Stimulated activated CD4-positive, alpha-beta T cell treated with anti-CD3 and anti-CD28 coated beads, Interleukin-1b, Interleukin-23, amount 100 ng/mL, for 1 hour (primary cell): ENCODE measurements at places on chromosomes 5 and 9.

DNA sequence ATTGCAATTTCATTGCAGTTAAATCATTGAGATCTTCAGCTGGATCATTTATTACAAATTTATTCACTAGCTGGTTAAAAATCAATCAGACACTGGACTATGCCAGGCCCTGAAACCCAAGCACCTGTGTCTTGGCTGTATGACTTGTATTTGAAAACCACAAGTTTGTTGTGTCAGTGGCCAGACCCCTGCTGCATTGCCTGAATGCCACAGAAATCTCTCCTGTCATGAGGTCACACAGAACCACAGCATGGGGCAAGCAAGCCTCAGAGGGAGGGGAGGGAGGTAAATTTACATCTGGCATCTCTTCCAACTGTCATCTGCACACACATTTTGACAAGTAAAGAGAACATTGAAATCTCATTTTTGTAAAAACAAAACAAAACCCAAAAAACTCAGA lies 90.0 kb downstream of the ARRDC3 start:
- DNase-seq = no peak

DNA sequence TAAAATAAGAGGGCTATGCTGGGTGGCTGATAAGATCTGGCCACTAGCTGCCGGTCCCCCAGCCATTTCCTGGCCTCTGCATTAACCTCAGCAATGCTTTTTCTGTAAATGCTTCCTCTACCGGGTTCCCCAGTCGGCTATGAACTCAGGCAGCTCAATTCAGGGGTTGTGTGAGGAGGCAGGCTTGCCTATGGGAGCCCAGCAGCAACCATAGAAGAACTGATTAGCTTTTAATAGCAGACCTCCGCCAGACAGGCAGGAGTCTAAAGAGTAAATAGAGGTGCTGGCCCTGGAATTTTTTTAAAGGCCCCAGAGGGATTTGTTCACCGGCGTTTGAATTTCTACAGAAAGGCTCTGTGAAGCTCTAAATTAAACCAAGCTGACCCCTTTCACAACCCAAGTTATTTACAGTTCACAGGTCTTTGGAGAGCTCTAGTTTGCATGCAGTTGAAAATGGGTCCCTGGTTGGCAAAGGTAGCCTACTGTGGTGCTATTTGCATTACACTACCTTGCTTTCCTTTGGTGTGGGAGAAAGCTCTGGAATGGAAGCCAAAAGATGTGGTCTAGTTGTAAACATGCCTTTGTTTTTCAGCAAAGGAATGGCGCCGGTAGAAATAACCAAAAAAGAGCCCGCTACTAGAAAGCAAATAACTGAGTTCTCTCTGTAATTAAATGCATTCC lies 289.7 kb upstream of the SEMA6A start:
- DNase-seq = no peak

DNA sequence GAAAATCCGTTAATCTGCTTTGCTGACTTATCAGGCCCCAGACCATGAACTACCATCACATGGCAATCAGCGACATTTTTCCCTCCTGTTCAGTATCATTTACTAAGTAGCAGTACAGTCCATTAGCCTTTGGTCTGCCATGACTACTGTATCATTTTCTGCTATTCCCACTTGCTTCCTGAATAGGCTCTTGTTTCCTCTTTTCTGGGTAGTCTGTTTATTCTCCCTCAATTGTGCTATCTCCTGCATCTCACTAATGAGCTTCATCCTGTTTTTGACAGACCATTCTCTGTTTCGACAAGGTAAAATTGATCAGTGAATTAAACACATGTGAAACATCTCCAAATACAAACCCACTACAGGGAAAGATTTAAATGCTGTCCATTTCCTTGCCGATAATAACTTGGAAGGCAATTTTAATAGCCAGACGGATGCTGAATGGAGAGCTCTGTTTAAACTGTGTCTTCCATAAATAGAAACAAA lies 263.5 kb upstream of the ANKRD55 start:
- no peak for DNase-seq

- no peak for DNase-seq
Observed at GRCh38 chr9:136103651-136104487, 8.8 kb upstream of the NACC2 start.

DNA sequence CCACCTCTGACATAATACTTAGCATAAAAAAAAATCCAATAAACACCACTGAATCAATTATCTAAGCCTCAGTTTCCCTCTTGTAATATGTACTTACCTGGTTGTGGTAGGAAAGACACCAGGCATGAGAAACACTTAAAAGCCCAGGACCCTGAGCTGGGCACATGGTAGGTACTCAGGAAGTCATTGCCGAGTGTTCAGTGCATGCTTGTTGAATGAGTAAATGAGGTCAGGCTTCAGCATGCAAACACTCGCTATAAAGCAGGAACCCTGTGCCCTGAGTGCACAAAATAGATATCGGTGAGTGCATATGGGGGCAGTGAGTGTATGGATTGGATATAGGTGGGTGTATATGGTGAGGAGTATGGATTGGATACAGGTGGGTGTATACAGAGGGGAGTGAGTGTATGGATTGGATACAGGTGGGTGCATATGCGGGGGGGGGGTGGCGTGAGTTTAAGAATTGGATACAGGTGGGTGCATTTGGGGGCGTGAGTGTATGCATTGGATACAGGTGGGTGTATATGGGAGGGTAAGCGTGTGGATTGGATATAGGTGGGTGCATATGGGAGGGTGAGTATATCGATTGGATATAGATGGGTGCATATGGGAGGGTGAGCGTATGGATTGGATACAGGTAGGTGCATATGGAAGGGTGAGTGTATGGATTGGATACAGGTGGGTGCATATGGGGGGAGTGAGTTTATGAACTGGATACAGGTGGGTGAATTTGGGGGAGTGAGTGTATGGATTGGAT lies 194.3 kb upstream of the MSX2 start:
- no peak for DNase-seq

DNA sequence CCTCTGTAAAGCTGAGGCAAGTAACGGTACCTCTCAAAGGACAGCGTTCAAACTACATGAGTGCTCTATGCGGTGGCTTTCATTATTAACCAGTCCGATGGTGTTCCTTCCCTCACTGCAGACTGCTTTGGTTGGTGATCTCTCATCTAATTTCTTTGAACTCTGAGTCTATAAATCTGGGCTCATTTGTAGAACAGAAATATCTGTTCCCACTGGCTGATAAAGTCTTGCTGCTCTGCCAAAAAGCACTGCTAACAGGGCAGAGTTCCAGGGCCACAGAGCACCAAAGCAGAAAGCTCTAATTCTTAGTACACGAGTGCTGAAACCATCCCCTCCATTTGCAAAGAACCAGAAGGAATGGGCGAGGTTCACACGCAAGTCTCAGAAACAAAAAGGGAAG lies 81.9 kb downstream of the MED27 start:
- no peak for DNase-seq

DNA sequence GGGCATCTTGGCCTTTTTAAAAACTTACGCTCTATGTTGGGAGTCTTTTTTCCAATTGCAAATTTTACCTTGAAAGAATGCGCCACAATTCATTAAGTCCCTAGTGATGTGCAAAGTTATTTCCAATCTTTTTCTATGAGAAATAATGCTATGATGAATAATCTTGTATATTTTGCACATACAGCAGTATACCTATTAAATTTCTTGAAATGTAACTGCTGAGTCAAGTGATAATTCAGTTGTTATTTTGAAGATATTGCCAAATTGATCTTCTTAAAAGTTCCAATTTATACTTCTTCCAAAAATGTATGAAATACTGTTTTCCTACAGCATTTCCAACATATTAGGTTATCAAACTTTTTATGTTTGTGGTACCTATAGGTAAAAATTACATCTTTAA lies 92.8 kb upstream of the PPP2R2B start:
- no peak for DNase-seq

- no peak for DNase-seq
Observed at GRCh38 chr9:17906841-17907778, 328.2 kb downstream of the SH3GL2 start.

DNA sequence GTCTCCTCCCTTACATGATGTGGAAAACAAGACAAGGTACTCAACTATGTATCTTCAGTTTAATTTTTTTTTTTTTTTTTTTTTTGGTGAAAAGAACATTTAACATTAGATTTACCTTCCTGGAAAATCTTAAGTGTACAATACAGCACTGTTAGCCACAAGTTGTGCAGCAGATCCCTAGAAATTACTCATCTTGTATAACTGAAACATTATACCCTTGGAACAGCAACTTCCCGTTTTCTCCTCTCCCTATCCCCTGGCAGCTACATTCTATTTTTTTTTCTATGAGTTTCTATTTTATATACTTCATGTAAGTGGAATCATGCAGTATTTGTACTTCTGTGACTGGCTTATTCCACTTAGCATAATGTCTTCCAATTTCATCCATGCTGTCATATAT lies 421.9 kb upstream of the FTMT start:
- no peak for DNase-seq

- DNase-seq = no peak
Observed at GRCh38 chr5:170466988-170467707, 36.7 kb upstream of the KCNIP1 start.

GRCh38 chr5:52497133-52497693 lies 290.5 kb upstream of the ITGA1 start:
- no peak for DNase-seq

- no peak for DNase-seq
Observed at GRCh38 chr5:80688648-80689420, 34.1 kb upstream of the DHFR start.

DNA sequence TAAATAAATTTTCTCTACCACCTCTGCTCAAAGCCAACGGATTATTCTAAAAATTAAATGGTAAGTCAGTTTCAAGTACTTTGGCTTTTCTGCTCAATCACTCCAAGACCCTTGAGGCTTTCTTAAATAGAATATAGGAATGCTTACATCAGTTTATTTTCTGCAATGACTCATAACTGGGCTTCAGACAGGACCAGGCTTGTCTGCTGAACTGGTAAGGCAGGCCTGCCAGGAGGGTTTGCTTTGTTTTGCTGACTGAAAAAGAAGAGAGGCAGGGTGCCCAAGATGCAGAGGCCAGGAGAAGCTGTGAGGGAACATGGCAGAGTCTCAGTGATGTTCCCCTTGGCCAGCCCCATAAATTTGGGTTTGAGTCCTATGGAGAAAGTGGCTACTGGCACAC lies 60.3 kb upstream of the EPB41L4A start:
- DNase-seq = no peak

GRCh38 chr9:70076678-70077077 lies 33.0 kb downstream of the MAMDC2 start:
- no peak for DNase-seq

DNA sequence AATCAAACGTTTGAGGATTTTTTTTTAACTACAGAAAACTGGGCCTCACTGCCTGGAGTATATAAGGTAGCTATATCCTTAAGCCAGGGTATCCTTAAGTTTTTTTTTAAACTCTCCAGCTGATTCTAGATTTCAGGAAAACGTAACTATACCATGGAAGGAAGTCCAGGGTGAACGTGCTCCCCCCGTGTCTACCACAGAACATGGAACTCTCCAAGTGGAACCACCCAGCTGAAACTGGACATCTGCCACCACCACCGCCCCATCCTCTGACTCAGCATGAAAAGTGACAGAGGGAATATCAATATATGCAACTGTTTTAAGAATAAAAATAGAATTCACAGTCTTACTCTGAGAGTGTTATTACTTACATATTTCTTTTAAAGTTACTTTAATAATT lies 61.3 kb downstream of the DROSHA start:
- no peak for DNase-seq

DNA sequence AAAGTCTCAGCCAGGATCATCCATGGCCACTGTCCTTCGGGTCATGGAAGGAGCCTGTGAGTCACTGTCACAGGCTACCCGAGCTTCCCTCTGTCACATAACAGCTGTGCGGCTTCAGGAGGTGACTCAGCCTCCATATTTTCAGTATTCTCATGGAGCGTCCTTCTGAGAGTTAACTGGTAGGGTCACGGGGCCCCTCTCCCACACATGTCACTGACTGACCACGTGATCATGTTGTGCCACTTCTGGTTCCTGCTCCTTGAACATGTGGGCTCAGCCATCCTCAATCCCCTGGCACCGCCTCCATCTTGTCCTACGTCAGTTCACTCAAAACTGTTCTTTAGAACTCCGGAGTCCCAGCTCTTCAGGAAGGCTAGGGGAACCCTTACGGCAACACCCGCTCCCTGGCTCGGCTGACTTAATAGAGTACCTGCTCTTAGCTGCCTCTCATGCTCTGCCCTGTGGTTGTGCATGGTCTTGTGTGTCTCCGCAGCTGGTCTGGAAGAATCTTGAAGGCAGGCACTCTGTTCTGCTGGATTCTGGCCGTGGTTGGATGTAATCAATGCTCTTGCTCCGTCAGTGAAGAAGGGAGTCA lies 182.8 kb downstream of the ICE1 start:
- DNase-seq = no peak

GRCh38 chr5:89849830-89850512 lies 559.6 kb downstream of the CETN3 start:
- no peak for DNase-seq

- no peak for DNase-seq
Observed at GRCh38 chr5:94432499-94432898, 185.9 kb downstream of the KIAA0825 start.

- DNase-seq = no peak
Observed at GRCh38 chr5:52767766-52768480, 19.8 kb upstream of the ITGA1 start.

GRCh38 chr5:50406877-50407276 lies 34.2 kb downstream of the EMB start:
- no peak for DNase-seq

DNA sequence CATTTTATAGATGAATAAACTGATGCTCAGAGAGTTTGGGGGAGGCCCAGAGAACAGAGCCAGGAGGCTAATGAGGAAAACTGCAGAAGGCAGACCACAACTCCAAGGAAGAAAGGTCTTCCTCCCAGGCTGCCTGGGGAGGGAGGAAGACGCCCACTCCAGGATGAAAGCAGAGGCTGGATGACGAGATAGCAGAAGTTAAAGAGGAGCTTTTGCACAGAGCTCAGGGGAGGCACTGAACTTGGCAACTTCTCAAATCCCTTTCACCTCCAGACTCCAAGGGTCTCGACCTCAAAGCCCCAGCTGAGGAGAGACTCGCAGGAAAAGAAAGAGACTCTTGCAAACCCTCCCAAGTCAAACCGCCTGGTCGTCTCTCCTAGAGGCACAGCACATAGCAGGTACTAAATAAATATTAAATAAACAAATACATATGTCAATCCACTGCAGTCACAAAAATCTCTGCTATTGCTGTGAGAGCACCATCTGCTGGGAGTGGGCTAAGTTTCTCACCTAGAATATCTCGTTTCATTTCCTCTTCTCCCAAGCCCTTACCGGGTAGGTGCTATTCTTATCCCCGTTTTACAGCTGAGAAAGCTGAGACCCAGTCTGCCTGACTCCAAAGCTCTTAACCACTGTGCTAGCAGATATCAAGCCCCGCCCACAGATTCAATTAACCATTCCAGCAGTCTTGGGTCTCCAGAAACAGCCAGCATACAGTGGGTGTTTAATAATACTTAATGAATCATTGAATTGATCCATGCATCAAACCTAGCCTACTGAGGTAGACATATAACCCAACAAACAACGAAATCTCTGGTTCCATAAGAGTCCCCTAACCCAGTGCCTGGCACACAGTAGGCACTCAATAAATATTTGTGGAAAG lies 97.8 kb upstream of the HAND1 start:
- no peak for DNase-seq

DNA sequence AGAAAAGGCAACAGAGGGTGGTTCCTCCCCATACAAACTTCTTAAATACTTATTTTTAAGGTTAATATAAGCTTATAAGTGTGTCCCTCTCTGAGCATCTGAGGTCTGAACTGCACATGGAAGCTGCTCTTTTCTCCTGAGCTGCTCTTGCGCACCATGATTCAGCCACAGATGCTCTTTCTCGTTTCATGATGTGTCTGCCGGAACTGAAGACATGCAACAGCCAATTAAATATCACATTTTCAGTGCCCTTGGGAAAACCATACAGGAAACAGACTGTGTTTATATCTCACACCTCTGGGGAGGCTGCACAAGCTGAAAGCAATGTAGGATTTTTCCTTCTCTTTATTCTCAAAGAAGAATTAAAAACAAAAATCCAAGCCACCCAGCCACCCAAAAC lies 96.8 kb upstream of the NREP start:
- DNase-seq = no peak
